Activated naive CD4-positive, alpha-beta T cell (primary cell): ENCODE measurements at places on chromosomes 1 and 21.

DNA sequence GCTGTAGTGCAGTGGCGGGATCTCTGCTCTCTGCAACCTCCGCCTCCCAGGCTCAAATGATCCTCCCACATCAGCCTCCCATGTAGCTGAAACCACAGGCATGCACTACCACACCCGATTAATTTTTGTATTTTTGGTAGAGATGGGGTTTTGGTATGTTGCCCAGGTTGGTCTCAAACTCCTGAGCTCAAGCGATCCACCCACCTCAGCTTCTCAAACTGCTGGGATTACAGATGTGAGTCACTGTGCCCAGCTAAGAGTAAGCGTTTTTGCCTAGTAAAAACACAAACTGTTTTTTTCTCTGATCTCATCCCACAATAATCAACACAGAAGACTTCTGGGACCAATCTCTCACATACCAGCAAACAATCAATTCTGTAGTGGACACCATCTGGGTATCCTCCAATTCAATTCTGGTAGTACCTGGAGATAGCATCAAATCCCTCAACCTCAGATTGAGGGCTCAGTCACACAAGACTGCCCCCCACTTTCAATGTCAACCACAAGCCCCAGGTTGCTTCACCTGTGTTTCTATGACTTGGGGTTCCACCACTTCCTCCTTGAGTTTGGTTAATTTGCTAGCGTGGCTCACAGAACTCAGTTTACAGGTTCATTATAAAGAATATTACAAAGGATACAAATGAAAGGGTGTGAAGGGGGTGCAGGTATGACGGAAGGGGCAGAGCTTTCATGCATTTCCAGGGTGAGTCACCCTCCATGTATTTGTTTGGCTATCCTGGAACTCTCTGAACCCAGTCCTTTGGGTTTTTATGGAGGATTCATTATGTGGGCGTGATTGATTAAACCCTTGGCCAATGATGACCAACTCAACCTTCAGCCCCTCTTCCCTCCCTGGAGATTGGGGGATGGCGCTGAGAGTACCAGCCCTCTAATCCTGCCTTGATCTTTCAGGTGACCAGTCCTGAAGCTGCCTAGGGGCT lies 40.0 kb upstream of the RHOU start:
- DNase-seq = no peak

DNA sequence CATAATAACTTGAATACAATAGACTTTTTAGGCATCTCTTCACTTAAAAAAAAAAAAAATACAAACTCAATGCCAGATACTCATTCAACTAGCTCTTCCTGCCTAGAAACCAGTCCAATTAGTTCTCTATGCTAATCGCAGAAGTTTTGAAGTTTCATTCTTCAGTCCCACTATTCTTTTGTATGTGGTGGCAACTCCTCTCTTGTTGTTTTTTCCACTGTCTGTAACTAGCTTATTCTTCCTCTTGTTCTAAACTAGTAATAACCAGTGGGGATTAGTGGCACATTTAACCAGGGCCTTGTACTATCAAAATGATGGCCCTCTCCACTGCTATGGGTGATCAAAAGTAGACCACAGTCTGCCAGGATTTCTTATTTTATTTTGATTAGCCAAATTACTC lies 52.5 kb downstream of the SELENOF start:
- DNase-seq = no peak

- DNase-seq = no peak
Measured at GRCh38 chr1:51756290-51756689, 122.2 kb downstream of the NRDC start.

GRCh38 chr1:93728480-93729131 lies 47.0 kb upstream of the BCAR3 start:
- DNase-seq = no peak

DNA sequence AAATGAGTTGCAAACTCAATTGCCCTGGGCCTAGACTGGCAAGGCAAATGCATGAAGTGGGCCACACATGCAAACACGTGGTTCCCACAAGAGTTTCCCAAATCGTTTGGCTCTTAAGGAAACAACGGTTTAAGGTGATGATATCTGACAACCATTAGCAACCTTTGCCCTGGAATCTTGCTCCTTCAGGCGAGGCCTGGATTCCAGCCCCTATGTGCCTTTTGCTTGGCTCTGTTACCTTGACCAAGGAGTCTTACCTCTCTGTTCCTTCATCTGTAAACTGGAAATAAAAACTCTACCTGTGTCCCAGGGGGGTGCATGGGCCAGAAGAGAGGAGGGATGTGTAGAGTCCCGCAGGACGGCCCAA lies 72.1 kb upstream of the CASZ1 start:
- DNase-seq = no peak

GRCh38 chr1:53060579-53060978 lies 1.4 kb upstream of the PODN start:
- DNase-seq = no peak

GRCh38 chr1:43933386-43934100 lies at the start of gene ARTN:
Gene ARTN (plus strand): TSS chr1:43933801. CDS start chr1:43935657, 1,856 bp downstream.
- DNase-seq = no peak

GRCh38 chr1:156115514-156116374 lies 1.2 kb downstream of the LMNA start:
- DNase-seq = no peak
